ACHN (cell line): ENCODE measurements at places on chromosomes 3 and 15.

DNA sequence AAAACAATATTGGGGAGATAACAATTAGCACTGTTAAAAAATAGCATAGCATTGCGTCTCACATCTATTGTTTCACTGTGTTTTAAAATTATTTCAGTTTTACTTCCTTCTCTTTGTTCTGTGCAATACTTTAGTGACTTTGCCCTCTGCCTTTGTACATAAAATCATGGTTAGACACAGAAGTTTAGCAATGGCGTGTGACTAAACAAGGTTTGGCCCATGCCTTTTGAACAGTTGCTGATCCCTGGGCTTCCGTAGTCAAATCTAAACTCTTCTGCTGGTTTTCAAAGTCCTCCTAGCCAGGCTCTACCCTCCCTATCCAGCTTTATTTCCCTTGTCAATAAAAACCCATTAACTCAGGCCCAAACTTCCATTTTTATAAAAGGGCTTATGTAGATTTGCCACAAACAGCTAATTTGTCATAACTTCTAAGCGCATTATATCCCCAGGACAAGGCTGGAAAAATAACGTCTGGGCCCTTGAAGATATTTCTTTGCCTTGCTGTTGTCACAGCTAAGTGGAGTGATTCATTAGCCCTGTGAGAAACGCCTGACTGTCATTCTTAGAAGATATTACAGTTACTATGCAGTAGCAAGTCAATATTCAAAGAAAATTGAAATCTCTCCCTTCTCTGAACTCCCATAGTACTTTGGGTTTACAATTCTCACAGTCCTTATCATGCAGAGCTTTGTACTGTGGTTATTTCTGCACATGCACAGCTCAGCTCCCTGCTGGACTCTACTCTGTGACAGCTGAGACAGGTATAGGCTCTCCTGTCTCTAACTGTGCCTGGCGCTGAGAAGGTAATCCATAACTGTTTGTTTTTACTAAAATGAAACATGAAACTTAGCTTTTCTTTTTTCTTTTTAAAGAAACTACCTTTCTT, 123.4 kb upstream of the SLC24A5 start:
- DNase-seq = no peak

GRCh38 chr3:136380530-136380929, 130.4 kb downstream of the PCCB start:
- DNase-seq = no peak

GRCh38 chr15:95027981-95028380, 796.6 kb downstream of the MCTP2 start:
- no peak for DNase-seq

- no peak for DNase-seq
Measured at GRCh38 chr15:76162036-76162398, 102.2 kb downstream of the TMEM266 start.

DNA sequence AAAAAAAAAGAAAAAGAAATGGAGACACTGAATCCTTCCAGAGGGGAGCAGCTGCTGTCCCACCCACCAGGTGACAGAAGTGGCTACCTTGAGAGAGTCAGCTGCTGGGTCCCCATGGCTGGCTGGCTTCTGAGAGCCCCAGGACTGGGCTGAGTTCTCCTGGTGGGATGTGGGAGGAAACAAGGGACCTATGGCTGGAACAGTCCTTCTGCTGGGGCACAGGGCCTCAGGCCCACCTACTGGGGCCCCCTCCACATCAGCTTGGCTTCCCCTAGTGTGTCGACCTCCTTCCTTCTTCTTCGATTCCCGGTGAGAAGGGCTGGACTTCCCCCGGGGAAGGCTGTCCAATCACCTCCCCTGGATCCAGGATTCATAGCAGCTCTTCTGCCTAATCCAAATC, 32.3 kb downstream of the PRR20G start:
- no peak for DNase-seq
